MM.1S (cell line): ENCODE measurements at places on chromosomes 1 and 21.
A peak's percentile ranks its signal among the peaks of the same experiment; 100 is the strongest.

DNA sequence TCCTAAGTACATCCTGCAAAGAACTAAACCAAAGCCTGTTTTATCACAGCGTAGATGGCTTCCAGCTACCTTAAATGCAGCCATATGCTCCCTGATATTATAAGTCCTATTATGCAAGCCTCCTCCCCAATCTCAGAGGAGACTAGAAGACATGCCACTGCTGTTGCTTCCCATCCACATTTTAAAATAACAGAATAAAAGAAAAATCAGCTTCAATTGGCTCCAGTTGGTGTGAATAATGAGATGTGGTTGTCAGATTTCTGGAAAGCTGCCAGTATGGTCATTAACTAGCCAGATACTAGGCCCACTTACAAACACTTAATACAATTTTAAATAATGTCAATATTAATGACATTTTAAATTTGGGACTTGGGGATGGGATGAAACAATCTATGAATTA is 25.7 kb downstream of the WARS2 start:
- H3K4me3 ChIP-seq = no peak overlapping the region
- no peaks in the 10 kb centered on the region for H3K4me1 ChIP-seq
- no peaks in the 10 kb centered on the region for H3K36me3 ChIP-seq
- no peaks in the 10 kb centered on the region for H3K27me3 ChIP-seq
- DNase-seq = no peak

DNA sequence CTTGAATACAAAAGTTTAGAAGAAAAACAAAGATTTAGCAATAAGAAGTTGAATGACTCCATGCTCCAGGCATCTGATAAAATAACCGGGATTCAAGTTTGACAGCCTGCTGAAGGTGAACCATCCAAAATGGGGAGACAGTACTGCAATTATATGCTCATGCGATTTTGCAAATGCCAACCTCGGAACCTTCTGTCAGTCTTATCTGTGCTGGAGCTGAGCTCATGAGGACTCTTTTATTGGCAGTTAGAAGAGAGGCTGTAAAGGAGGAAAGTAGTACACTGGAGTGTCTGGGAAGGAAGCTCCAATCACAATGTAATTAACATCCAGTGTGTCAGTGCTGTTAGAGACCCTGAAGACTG is 170.0 kb downstream of the GALNT2 start:
- no peaks in the 10 kb centered on the region for H3K4me1 ChIP-seq
- no peak for DNase-seq
- no peak overlapping the region for H3K4me3 ChIP-seq

DNA sequence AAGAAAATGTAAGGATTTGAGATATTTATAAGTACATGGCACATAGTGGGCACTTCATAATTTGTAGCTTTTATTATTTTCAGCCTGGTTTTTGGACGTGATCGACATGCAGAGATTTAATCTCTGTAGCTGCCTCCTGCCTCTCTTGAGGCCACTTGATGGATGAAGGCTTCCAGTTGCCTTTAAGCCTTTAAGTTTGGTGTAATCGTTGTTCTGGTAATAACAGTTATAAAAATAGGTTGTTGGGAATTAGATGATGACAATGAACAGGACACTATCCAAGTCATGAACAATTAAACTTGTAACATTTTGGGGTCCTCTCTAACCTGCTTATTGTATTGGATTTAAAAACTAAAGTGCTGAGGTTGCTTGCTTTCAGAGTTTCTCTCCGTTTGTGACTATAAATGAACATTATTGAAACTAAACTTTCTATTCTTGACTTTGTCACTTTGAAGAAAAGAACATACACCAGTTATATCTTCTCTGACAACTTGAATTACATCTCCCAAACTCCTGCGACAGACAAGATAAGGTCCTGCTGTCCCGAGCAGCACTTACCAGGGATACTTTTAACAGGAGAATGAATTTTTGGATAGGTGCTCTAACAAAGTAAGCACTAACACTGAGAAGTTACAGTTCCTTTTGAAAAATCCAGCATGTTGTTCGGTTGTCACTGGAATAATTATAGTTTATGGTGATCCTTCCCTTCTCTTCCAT is 295.0 kb downstream of the NFIA start:
- DNase-seq = peak; percentile 14
- no peaks in the 10 kb centered on the region for H3K27me3 ChIP-seq
- H3K27ac ChIP-seq = no peak overlapping the region
- H3K36me3 ChIP-seq = no peaks in the 10 kb centered on the region
- peaks cover 18% of the 10 kb centered on the region for H3K4me1 ChIP-seq

- H3K4me1 ChIP-seq = no peaks in the 10 kb centered on the region
- H3K27ac ChIP-seq = no peak overlapping the region
- DNase-seq = no peak
- H3K4me3 ChIP-seq = no peak overlapping the region
Measured at GRCh38 chr21:25338415-25338814, 268.9 kb downstream of the MRPL39 start.

- H3K27me3 ChIP-seq = no peaks in the 10 kb centered on the region
- H3K27ac ChIP-seq = no peak overlapping the region
- no peaks in the 10 kb centered on the region for H3K4me1 ChIP-seq
- H3K36me3 ChIP-seq = no peaks in the 10 kb centered on the region
- DNase-seq = no peak
Measured at GRCh38 chr1:107139833-107140702, 771 bp upstream of the NTNG1 start.

- H3K4me3 ChIP-seq = no peak overlapping the region
- no peak for DNase-seq
- H3K27me3 ChIP-seq = no peaks in the 10 kb centered on the region
- H3K4me1 ChIP-seq = 0 out of 2 replicates have a peak, but pooled peaks cover 7% of the 10 kb centered on the region
- no peaks in the 10 kb centered on the region for H3K36me3 ChIP-seq
Measured at GRCh38 chr1:169945181-169945580, 51.5 kb upstream of the SCYL3 start.
